Stimulated activated CD8-positive, alpha-beta memory T cell treated with anti-CD3 and anti-CD28 coated beads, Interleukin-7, amount 100 ng/mL, for 1 hour (primary cell): ENCODE measurements at places on chromosomes 16 and 17.

DNA sequence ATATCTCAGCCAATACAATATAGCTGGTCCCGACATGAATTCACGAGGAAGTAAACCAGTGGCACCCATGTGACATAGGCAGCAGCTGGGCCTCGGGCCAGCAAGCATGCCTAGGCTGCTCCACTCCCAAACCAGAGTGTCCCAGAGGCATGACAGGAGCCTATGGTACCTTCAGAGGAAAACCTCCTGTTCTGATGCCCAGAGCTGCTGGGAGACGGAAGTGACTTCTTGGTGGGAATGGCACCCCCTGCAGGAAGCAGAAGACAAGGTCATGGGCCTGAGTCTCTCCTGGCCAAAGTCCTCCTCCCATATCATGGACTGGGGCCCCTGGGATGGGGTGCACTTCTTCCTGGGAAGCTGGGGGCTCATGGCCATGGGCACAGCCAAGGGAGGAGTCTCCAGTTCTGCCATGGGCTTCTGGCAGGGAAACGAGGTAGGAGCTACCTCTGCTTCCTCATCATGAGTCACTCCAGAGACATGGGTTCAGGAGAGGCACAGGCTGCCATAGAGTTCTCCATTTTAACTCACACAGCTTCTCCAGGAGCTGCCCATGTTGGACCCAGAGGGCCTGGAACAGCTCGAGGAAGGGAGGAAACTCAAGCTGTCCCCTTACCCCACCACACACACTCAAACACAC, 13.4 kb downstream of the FBF1 start:
- no peak for DNase-seq

DNA sequence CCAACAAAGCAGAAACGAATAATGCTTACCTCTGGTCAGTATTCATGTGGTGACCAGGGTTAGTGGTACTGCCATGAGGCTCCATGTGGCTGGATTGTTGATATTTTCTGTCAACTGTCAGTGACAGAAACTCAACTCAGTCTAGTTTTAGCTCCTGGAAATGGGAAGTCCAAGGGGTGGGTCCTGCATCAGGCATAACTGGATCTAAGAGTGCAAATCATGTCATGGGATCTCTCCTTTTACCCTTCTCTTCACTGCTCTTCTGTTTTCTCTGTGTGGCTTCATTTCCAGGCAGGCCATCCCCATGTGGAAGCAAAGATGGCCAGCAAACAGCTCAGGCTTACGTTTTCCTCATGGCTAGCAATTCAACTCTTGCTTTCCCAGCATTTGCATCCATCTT, 39.0 kb upstream of the DHX40 start:
- DNase-seq: no peak

DNA sequence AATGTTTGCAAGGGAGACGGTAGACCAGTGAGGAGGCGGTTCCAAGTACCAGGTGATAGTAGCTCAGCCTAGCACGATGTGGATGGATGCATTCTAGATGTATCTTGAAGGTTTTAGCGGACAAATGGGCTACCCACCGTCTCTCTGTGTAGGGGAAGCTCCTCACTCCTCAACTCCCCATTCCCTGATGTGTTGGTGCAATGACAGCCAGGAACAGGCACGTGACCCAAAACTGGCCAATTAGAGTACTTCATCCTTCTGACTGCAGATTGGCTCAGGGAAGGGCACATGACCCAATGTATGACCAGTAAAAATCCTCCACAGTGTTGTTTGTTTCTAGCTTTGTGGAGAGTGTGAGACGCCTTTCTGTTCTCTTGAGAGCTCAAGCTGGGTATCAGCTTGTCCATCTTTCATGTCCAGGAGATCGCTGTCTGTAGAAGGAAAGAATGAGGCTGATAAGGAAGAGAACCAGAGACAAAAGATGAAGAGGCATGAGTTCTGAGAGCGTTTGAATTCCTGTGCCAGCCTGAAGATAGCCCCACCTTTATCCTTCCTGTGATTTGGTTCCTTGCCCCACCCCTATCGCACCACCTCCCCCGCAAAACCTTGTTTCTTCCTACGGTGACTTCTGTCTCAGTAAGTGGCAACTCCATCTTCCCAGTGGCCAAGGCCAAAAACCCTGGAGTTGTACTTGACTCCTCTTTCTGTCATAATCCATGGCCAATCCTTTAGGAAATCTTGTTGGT, 2.3 kb upstream of the BORCS6 start:
- no peak for DNase-seq

DNA sequence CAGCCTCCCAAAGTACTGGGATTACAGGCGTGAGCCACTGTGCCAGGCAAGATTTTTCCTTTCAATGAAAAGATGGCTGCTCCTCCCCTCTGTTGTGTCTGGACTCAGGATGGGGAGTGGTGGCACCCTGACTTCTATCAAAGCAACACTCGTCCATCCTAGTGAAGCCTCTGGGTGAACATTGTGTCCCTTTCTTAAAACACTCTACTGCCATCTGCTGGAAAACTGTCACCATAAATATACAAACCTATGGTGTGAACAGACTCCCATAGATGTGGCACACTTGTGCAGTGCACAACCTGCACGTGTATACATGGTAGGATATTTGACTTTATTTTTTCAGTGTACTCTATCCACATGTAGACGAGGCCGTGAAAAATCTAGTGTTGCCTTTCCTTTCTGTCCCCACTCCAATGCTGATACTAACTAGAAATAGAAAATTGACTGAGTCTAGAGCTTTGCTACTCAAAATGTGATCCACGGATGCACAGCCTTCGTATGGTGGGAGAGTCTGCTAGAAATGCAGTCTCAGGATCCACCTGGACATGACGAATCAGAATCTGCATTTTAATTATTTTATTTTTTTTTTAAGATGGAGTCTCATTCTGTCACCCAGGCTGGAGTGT, 55.9 kb upstream of the PLCG2 start:
- no peak for DNase-seq

DNA sequence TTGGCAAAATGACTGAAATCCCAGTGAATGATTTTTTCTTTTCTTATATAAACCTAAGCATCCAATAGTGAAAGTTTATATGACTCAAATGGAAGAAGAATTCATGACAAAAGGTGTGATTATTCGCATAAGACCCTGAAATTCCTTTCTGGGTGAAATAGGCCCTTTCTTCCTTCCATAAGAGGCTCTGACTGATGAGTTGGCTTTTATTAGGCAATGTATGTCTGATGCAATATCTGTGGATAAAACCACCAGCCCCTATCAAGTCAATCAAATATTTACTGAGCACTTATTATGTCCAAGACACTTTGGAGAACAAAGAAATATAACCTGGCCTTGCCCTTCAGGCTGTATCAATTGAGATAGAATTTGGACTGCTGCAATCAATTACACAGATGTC, 316.6 kb downstream of the CDH13 start:
- no peak for DNase-seq

DNA sequence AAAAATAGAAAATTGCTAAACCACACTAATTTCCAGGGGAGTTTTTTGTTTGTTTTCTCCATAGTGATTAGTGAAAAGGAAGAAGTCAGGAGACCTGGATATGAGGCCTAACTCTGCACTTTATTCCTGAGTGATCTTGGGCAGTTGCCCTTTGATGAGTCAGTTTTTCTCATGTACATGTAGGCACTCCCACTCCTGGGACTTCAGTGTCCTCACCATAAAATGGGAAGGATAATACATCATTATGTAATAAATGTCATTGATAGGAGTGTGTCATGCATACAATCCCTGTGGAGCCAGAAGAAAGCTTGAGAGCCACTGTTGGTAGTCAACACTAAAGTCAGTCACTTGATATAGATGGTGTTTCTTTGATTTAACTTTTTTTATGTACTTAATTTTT, 32.5 kb downstream of the WIPF2 start:
- no peak for DNase-seq

DNA sequence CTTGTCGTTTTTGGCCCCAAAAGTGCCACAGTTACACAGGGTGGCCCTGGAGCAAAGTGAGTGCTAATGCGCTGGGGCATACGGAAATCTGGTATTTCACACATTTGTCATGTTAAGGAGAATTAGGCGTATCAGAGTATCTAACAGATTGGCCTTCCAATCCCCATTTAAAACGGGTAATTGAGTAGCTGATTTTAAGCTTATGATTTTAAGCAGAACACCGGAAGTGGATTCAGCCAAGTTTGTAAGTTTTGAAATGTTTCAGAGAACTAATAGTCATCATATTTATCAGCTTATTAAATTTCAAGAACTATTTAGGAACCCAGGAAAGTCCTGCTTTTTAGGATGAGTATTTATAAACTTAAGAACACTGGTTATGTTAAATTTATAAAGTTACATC, 19.5 kb downstream of the LRRC75A start:
- no peak for DNase-seq

DNA sequence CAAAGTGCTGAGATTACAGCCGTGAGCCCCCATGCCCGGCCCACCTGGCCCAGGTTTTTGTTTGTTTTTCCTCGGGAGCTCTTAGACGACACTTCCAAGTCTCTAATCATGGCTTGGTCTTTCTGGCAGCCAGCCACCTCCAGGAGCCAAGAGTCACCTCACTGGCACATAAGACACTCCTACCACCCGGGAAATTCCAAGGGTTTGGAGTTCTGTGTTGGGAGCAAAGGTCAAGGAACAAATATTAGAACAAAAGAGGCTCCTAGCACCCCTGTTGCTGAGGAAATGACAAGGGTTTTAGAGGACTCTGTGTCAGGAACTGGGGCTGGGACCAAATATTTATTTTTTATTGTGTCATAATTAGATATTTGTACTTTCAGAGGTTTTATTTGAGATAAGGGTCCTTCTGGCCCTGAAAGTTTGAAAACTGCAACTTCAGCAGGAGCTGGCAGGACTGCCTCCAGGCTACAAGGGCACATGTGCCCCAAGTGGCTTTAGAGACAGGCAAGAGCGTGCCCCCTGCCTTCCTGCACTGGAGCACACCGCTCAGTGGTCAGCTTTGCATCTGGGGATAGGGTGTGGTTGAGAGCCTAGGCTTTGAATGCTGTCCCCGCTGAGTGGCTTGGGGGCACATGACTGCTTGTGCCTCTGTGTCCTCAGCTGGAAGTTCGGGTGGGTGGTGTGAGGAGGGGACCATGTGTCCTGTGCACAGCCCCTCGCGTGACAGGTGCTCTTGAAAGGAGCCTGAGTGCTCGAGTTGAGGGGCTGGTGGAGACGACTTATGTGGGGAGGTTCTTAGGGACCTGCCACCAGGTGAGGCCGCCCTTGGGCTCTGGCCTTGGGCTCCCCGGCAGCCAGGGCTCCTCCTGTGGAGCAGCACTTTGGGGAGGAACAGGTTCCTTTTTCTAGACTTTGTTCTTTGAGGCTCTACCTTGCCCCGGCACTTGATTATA, 29.7 kb downstream of the MGRN1 start:
- DNase-seq: no peak

DNA sequence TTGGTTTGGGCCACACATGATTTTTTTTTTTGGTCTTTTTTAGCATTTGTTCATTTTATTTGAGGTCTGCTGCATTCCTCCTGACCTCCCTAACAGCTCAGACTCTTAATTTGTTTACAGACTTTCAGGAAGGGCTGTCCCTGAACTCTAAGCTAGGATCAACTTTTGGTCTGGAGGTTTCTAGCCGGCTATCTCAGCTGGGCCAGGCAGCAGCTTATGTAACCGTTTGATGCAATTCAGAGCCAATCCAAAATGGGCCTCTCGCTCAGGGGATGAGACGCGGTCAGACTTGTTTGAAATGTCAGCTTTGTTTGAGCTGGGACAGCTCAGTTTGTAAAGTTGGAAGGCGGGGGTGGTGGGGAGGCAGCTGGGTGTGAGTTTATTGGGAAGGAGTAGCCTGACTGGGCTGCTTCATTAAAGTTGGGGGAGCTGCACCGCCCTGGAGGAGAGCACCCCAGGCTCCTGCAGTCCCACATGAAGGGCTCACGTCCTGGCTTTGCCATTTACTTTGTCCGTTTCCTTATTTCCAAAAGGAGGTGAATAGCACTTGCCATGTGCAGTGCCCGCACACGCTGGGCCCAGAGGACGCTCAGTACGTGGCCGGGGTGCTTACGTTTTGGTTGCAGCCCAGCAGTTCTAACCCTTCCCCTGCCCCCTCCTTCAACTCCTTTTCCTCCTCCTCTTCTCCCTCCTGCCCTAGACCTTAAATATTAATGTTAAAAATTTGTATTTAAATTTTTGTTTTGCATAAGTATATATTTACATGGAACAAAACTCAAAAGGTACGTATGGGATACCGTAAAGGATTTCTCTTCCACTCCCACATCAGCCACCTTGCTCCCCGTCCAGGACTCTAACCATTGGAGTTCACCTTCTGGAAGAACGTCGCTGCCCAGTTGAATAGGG, 121.2 kb downstream of the SNX29 start:
- DNase-seq: no peak

DNA sequence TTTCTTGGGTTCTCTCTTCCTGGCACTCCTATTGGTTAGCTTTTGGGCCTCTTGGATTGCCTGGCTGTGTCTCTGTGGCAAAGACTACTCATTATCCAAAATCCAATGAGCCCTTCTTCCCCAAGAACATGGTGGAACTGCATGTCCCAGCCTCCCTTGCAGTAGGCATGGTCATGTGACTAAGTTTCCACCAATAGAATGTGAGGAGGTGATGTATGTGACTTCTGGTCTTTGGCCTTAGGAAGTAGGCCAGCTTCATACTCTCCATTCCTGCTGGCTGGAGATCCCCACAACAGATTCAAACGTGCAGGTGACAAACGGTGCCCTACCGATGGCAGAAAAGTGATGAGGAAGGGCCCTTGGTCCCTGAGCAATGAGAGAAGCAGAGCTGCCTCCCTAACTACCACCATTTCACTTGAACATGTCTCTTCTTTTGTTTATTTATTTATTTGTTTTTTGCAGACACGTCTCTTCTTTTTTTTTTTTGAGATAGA, 17.3 kb upstream of the SPN start:
- no peak for DNase-seq

GRCh38 chr16:12193692-12194091, 217.2 kb downstream of the SNX29 start:
- no peak for DNase-seq

GRCh38 chr17:63946440-63947363, 14.6 kb upstream of the CD79B start:
- no peak for DNase-seq

DNA sequence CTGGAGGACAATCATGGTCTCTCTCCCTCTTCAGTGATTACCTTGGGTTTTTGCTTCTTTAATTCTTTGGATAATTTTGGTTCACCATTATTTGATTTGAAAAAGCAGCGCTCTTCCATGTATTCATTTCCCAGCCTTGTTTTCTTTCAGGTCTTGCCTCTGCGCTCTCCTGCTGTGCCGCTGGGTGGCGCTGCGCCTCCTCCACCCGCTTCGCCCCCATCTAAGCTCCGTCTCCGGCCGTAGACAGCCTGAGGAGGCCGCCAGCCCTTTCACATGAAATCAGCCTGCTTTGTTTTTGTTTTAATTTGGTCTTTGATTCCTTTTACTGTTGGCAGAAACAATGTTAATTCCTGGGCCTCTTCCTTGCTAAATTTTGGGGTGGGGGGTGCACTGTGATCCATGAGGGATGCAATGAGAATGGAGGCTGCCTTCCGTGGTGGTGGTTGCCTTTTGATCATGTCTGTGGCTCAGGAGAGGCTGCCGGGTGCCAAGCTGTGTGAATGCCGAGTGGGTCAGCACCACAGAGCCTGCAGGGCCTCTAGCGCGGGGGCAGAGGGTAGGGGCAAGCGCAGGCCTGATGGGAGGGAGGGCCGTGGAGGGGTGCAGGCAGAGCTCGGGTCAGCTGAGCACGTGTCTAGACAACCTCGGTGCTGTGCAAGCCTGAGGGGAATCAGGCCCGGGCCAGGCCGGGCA, 64.1 kb downstream of the PLD6 start:
- DNase-seq: no peak
